ENCODE measurements at places on chromosomes 5 and 9. TPM values are rescaled to one million over a fixed set of nuclear protein-coding genes. Genes with fewer than 3 reads are reported as not detected.

DNA sequence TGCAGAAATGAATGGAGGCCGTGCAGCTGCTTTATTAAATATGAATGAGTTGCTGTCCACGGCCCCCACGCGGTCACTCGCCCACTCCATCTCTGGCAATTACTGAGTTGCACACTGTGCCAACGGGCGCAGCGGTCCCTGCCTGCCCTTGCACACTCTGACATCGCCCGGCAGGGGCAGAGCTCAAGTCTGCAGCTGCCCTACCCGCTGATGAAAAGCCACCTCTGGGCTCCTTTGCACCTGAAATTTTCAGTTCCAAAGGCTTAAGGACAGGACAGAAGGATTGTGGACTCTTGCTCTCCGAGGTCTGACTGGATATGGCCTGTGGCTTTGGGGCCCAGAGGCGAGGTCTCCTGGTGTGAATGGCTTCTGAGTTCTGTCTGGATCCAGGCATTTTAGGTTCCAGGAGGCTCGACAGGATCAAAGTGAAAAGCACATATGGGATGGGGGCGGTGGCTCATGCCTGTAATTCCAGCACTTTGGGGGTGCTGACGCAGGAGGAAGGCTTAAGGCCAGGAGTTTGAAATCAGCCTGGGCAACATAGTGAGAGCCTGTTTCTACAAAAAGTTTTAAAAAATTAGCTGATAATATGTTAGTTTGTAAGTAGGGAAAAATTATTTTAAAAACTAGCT lies 201.8 kb downstream of the PAX5 start:
- H3K4me3 ChIP-seq, result no peak overlapping the region
- peaks cover 3% of the 10 kb centered on the region for H3K4me1 ChIP-seq
- no peak for DNase-seq
- H3K36me3 ChIP-seq, result no peaks in the 10 kb centered on the region
- H3K27me3 ChIP-seq, result peaks cover 32% of the 10 kb centered on the region
- no peak overlapping the region for H3K27ac ChIP-seq

GRCh38 chr5:115815006-115815692 lies 1.3 kb downstream of the CDO1 start:
- no peak for DNase-seq
- no peak overlapping the region for H3K27ac ChIP-seq
- H3K27me3 ChIP-seq, result peaks cover 27% of the 10 kb centered on the region
- peaks cover 16% of the 10 kb centered on the region for H3K4me1 ChIP-seq

DNA sequence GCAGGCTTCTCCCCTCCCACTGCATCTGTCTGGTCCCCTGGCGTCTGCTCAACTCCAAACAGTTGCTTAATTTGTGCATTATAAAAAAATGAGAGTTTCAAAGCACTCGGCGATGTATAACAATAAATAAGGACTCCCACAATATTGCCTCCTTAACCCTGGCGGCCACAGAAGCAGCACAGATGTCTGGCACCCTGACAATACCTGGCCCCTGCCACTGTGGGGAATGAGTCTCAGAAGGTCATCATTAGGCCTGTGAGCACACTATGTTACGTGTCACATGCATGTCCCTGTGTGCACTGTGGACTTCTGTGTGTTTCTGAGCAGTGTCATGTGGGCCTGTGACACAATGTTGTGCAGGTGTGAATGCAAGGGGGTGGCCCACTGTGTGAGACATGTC lies 236.5 kb downstream of the PBX3 start:
- peaks cover 1% of the 10 kb centered on the region for H3K36me3 ChIP-seq
- DNase-seq, result no peak
- H3K27ac ChIP-seq, result no peak overlapping the region
- H3K27me3 ChIP-seq, result peaks cover 3% of the 10 kb centered on the region

GRCh38 chr5:116492776-116493175 lies 81.8 kb downstream of the SEMA6A start:
- H3K36me3 ChIP-seq, result peaks cover 56% of the 10 kb centered on the region
- no peak overlapping the region for H3K4me3 ChIP-seq
- H3K27ac ChIP-seq, result peak overlapping the region; percentile 57
- no peaks in the 10 kb centered on the region for H3K27me3 ChIP-seq
- no peak for DNase-seq

DNA sequence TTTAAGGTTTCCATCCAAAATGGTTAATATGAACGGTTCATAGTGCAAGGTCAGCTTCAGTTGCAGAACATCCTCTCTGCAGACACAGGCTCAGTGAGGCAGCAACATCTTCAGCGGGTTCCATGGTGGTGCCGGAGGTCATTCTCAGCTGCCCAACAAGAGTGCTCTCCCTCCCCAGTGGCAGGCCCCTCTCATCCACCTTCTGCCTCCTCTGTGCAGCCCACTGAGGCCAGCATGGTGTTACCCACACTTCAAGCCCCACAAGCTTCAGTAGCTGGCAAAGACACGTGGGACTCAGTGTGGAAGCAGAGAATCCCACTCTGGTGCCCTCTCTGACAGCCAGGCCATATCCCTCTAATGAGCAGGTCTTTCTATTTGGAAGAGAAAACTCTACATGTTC lies 4.1 kb upstream of the ARSI start:
- H3K4me1 ChIP-seq, result peaks cover 5% of the 10 kb centered on the region
- no peak for DNase-seq
- H3K27ac ChIP-seq, result no peak overlapping the region
- no peaks in the 10 kb centered on the region for H3K36me3 ChIP-seq
- H3K4me3 ChIP-seq, result no peak overlapping the region

- H3K27me3 ChIP-seq, result no peaks in the 10 kb centered on the region
- H3K36me3 ChIP-seq, result peaks cover 2% of the 10 kb centered on the region
- no peak for DNase-seq
- no peaks in the 10 kb centered on the region for H3K4me1 ChIP-seq
- H3K4me3 ChIP-seq, result no peak overlapping the region
- no peak overlapping the region for H3K27ac ChIP-seq
These were observed 617.3 kb upstream of the ST8SIA4 start for GRCh38 chr5:101520417-101520816.

GRCh38 chr5:146345578-146346366 lies 7.1 kb downstream of the POU4F3 start:
- peaks cover 92% of the 10 kb centered on the region for H3K27me3 ChIP-seq
- no peak overlapping the region for H3K27ac ChIP-seq
- H3K4me1 ChIP-seq, result peaks cover 2% of the 10 kb centered on the region

PCDHGA6 gene
- total RNA-seq, result 0.80 TPM

NCBP1 gene
- total RNA-seq, result 55.7 TPM
